ENCODE measurements at places on chromosomes 16 and 17. TPM values are rescaled to one million over a fixed set of nuclear protein-coding genes. Genes with fewer than 3 reads are reported as not detected.

ORMDL3 gene
- polyA plus RNA-seq = 85.9 TPM

SLC35G6 gene
- polyA plus RNA-seq = not detected

DNA sequence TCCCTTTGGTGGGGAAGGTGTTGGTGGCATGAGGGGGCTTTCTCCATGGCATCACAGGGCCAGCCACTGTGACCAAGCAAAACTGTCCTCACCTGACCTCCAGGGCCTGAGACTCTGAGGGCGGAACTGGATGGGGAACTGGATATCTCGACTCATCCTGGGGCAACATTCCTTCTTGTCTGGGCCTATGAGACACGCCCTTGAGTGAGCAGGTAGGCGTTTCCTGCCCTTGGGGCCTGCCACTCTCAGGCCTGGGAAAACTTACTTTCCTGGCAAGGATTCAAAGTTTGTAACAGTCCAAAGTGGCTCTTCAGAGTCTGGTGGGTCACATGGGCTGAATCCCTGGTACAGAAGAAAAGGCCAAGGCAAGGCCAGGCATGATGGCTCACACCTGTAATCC, 9.6 kb downstream of the MT1X start:
- DNase-seq = no peak

DNA sequence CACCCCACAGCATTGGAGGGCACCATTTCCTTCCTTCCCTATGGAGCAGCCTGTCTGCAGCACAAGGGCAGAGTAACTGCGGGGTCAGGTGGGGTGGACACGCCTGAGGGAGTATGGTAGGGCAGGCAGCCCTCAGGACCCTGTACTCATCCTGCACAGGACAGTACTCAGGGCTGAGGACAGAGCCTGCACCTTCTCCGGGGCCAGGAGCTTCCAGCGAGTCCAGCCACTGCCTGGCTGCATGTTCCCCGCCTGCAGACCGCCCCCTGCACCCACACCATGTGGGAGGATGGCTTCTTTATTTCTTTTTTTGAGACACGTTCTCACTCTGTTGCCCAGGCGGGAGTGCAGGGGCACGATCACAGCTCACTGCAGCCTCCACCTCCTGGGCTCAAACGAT, 47.6 kb upstream of the CDC42EP4 start:
- no peak for DNase-seq

DNA sequence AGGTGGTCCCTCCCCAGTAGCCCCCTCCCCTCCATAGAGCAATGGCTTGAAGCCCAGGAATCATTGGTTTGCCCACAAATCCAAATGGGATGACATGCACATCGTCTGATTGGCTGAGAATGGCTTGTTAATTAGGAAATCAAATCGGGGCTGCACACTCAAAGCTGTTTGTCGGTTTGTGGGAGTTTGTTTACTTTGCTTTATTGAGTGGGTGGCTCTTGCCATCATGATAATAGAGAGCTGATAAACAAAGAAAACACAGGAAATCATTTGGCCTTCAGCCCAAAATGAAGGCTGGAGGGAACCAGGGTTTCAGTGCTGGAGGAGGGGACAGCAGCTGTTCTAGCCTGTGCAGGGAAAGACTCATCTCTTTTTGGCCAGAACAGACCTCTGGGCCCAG, 316.3 kb downstream of the CBLN1 start:
- no peak for DNase-seq

DNA sequence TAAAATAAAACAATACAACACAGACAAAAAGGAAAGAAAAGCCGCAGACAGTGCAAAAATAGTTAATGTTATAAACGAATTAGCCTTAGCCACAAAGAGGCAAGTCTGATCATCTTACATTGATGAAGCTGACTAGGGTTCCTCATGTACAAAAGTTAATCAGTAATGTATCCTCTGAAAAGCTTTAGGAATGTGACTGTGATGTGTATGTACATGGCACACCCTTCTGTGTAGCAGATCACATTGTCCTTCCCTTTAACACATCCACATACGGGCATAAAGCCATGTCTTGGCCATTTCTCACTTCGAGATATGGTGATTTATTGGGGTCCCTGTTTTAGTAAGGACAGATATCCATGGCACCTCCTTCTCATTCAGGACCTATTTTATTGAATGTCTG, 1327.5 kb upstream of the CDH8 start:
- no peak for DNase-seq

DNA sequence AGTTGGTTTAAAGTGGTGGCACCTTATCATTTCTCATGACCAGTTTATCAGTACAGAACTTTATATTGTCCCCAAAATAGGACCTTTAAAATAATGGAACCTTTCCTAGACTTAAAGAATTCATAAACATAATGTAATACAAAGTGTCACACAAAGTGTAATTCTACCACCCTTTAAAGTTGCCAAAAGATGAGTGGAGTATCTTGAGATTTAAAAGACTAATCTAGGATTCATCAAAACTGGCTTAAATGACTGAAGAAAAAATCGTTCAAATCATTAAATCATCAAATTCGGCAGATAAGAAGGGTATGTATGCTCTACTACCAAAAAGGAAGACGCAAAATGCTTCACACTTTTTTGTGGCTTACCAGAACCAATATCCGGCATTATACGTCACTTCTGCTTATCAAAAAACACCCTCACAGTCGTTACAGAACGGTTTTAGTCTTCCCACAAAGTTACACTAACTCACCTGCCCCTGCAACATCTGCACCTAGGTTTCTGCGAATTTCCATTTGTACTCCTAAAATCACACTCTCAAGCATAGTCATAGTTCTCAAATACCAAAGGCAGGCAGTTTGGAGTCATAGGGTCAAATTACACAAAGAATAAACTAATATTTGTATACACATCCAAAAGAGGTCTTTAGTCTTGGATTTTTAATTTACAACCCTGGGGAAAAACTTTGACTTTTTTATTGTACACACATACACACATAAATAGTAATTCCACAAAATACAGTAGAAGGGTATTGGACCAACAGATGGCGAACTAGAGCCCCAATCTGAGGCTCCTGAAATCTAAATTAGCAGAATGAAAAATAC, 1.4 kb upstream of the KANSL1 start:
- peak; percentile 67 for DNase-seq

- DNase-seq = peak; percentile 54
Observed at GRCh38 chr17:11705111-11705510, 106.8 kb downstream of the DNAH9 start.

DNA sequence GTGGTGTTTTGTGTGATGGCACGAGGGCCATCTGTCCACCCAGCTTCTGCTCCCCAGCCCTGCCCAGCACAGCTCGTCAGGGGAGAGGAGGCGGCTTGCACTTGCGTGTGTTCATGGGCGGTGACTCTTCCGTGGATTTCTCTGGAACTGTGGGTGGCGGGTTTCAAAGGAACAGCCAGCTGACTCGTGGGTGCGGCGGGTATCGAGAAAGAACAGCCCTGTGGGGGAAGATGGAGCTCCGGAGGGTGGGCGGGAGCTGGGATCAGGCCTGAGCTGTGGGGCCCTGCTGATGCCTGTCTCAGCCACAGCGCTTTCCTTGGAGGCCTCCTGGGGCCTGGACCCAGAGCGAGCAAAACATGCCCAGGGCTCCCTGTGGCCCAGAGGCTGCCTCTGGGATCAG, 13.2 kb downstream of the NAGPA start:
- DNase-seq = no peak
